ENCODE measurements at places on chromosomes 6 and 20. TPM values are rescaled to one million over a fixed set of nuclear protein-coding genes. Genes with fewer than 3 reads are reported as not detected.
A peak's percentile ranks its signal among the peaks of the same experiment; 100 is the strongest.

DNA sequence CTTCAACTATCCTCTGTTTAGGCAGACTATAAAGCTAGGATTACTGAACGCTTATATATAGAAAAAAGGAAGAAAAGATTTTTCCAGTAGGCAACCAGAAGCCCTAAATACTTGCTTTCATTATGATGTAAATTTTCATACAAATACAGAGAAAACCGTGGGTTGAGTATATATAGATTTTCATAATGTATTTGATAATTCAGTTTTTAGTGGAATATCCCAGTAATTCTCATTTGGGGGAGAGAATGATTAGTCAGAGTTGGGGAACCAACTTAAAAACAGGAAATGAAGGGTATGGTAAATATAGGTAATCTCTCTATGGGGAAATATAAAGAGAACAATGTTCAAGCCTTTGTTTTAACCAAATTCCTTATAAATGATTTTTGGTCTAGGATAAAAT, 154.0 kb upstream of the CITED2 start:
- no peak for DNase-seq

GRCh38 chr20:34017610-34018009, 23.9 kb downstream of the RALY start:
- DNase-seq, result no peak

DNA sequence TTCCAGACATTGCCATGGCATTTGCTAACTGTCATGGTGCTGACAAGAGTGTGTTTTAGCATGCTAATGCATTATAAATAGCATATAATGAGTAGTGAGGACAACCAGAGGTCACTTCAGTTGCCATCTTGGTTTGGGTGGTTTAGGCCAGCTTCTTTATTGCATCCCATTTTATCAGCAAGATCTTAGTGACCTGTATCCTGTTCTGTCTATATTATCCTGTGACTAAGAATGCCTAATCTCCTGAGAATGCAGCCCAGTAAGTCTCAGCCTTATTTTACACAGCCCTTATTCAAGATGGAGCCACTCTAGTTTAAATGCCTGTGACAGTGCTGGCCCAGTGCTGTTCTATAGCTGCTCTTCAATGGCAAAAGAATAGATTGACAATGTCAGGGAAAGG, 781.0 kb upstream of the ADGRB3 start:
- no peak for DNase-seq

The TBXT gene
- total RNA-seq, result not detected

The SASH1 gene
- total RNA-seq, result 31.8 TPM

DNA sequence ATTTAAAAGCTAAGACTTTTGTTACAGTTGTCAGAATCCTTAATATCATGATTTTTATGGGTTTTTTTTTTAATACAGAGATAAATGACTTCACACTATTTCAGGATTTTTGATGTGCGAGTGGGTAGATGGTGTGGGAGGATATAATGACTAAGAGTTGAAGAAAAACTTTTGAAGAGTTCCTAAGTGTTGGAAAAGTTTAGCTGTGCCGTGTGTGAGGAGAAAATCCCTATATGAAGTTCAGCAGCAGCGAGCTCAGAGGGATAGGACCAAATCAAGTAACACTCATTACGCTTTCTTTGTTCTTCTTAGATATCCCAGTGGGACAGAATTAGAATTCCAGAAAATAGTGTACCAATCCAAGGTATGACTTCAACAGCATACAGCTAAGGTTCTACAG, 34.1 kb downstream of the PDE10A start:
- no peak for DNase-seq

DNA sequence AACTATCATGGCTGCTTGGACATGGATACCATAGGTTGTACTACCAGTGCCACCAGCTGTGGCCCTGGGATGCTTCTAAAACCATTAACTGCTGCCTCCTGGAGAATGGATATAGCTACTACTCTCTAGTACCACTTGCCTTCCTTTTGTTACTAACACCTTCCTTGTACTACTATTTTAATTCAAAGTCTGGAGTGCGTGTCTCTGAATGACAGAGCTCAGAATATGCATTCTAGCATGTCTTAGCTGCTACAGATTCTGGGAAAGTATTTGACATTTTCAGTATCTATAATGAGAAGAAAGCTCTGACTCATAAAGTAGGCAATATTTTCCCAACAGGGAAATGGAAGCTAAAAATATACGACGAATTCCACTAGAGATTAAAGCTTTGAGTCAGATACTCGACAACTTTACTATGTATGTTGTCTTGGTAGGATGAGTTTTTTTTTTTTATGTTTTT, 112.3 kb downstream of the PFDN4 start:
- DNase-seq, result no peak

The EFCAB8 gene
- not detected for total RNA-seq

DNA sequence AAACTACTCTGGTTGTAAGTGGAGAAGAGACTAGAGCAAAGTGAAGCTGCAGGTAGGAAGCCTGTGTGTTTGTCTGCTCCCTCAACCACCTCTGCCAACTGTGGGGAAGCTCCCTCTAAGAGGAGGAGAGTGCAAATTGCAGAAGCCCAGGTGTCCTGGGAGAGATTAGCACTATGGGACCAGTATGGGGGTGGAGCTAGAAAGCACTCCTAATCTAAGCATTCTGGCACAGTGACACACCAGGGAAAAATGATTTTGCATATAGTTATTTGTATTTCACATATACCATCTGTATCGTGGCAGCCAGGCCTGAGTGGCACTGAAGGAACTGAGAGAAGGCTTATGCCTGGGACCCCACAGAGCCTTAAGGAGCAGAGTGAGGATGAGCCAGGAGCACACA, 12.8 kb downstream of the GSTA1 start:
- no peak for DNase-seq

DNA sequence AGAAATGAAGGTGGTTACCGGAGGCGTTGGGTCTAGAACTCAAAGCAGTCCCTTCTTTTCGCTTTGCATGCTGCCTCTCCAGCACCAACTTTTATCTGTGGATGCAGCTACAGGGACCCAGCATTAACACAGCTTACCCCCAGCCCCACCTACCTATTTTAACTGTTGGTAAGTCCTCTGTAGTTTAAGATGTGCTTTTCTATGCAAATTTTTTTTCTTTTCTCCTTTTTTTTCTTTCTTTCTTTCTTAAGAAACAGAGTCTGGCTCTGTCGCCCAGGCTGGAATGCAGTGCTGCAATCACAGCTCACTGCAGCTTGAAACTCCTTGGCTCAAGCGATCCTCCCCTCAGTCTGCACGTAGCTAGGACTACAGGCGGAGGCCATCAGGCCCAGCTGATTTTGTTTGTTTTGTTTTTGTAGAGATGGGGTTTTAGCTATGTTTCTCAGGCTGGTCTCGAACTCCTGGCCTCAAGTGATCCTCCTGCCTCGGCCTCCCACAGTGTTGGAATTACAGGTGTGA, 6.5 kb upstream of the USP45 start:
- DNase-seq, result peak; percentile 35

Data from left ventricle myocardium superior (tissue), 1 donor.